Vagina (tissue), 2 donors: ENCODE measurements at places on chromosomes 6 and 20. TPM values are rescaled to one million over a fixed set of nuclear protein-coding genes. Genes with fewer than 3 reads are reported as not detected.

The CDSN gene
- 1.5 TPM for total RNA-seq

GRCh38 chr20:17933121-17933520, 35.5 kb downstream of the SNX5 start:
- no peak overlapping the region for H3K4me3 ChIP-seq
- no peaks in the 10 kb centered on the region for H3K27me3 ChIP-seq
- peaks cover 37% of the 10 kb centered on the region for H3K4me1 ChIP-seq
- no peak overlapping the region for H3K27ac ChIP-seq

DNA sequence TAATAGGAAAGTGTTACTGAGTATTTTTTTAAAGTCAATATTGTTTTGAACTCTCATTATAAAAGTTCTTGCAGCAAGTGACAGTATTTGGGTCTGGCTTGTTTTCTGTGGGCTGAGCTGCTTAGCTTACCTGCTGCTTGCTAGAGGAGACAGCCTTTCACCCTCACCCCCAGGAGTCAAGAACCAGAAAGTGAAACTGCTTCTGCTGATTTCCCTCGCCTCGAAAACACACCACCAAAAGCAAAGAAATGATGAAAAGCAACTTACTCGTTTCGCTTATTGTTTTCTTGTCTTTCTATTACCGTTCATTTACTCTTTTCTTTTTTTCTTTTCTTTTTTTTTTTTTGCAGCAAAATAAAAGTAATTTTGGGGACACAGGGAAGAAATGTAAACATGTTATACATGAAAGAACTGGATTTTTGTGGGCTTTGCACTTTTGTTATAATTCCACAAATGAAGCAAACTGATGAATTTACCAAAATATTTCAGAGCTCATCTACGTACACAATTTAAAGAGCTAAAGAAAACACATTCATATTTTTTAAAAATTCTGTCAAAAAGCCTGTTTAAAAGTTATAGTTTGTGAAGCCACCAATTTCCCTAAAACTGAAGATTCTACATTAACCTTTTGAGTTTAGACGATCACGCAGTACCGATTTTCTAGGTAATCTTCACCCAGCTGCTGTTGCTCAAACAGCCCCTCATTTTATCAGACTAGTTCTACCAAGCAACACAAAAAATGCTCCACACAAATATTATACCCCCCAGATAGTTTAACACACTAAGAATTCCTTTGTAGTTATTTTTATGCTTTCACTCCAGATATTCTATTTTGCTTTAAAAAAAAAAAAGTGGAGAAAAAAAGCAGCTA, 1.7 kb downstream of the SCML4 start:
- no peak for DNase-seq
- H3K27me3 ChIP-seq, result no peaks in the 10 kb centered on the region
- no peak overlapping the region for H3K4me3 ChIP-seq
- H3K27ac ChIP-seq, result peak overlapping the region; percentile 5

DNA sequence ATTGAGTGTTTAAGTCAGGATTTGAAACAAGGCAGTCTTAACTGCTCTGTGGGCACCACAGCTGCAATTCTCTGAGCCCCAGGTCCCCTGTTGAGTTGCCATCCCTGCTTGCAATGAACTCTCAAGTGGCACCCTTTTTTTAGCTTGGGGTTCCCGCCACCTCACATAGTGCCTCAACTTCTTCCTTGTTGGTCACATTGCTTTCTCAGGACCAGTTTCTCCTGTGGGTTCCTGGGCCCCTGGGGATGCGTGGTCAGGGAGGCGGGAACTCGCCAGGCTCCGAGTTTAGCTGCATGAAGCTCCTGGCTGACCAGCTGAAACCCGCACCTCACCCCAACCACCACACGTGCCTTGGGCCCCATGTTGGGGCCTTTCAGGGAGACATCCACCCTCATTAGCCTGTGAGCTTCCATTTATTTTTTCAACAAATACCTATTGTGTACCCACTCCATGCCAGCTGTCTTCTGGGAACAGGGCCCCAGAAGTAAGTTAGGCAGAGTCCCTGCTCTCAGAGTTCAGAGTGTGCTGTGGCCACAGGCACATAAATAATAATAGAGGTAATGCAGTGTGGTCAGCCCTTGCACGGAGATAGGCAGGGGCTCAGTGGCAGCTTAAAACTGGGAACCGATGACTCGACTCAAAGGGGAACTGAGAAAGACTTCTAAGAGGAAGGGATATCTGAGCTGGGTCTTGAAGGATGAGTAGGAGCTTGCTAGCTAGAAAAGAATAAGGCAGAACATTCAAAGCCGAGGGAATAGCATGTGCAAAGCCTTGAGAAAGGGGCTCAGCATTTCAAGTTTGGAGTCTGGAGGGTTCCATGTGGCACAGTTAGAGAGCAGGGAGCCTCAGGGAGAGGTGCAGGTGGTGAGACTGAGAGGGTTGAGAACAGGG, 33.9 kb upstream of the FAM83D start:
- no peak overlapping the region for H3K27ac ChIP-seq
- H3K4me1 ChIP-seq, result peaks cover 14% of the 10 kb centered on the region
- no peak for DNase-seq
- H3K4me3 ChIP-seq, result no peak overlapping the region
- no peaks in the 10 kb centered on the region for H3K36me3 ChIP-seq

DNA sequence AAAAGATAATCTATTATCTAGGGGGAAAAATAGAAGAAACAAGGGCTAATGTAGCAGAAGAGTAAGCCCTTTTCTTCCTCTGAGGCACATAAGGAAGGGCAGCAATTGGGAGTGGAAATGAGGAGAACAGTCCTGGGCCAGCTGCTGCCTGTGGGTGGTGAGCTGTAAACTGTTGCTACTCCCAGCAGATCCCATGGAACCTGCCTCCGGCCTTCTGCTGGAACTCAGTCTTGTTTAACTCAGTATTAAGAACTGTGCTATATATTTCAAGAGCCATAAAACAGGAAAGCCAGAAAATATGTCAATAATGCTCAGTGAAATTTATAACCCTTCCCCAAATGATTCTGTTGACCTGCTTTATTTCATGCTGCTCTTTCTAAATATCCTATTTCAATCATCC, 464.2 kb downstream of the COL12A1 start:
- H3K27me3 ChIP-seq, result no peaks in the 10 kb centered on the region
- DNase-seq, result no peak
- peaks cover 6% of the 10 kb centered on the region for H3K4me1 ChIP-seq

DNA sequence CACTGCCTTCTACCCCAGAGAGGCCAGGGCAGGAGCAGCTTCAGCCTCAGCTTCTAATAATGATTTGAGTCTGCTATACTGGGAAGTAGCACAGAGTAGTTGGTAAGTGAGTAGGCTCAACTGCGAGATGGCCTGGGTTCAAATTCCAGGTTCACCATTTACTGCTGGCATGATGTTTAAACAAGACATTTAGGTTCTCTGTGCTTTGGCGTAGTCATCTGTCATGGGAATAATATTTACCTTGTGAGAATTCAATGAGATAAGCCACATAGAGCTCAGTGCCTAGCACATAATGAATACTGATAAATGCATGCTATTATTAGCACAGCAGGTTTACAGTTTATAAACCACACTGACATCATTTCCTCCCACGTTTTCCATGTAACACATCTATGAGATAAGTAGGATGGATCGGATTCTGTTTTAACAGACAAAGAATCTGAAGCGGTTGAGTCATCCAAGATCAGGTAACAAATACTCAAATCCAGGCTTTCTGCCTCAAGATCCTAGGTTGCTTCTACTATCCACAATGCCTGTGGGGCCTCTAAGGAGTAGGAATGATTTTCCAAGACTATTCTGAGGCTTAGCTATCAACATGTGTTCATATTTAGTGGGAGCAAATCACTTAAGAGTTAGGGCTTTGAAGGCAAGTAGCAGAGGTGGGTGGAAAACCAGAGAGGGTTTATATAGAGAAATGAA, 72.9 kb upstream of the DTNBP1 start:
- H3K27ac ChIP-seq, result no peak overlapping the region
- H3K36me3 ChIP-seq, result no peaks in the 10 kb centered on the region
- H3K4me3 ChIP-seq, result no peak overlapping the region
- H3K4me1 ChIP-seq, result no peaks in the 10 kb centered on the region
- H3K27me3 ChIP-seq, result no peaks in the 10 kb centered on the region
- DNase-seq, result no peak
